ENCODE measurements at places on chromosomes 2 and 18.

- no peak for DNase-seq
Measured at GRCh38 chr2:87401726-87402345, 346.1 kb upstream of the PLGLB2 start.

DNA sequence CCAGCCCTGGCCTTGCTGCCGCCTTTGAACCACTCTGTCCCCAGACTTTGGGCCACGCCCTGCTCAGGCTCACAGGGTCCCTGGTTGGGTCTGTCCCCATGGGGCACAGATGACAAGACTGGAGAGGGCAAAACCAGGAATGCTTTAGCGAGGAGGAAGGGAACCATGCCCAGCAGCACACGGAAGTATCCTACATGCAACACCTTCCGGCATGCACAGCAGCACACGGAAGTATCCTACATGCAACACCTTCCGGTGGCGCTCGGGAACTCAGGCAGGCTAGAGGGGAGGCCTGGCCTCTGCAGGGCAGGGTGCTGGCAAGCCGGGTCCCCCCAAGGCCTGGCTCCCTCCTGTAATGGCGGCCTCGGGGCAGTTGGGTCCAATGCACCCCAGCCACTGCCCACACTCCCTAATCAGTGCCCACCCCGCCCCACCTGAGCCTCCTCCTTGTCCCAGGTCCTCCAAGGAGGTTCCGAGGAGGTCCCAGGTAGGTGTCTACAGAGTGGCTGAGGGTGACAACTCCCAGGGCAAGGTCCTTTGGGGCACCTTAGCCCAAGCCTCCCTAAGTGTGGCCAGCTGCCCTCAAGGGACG lies 33.6 kb upstream of the SNED1 start:
- DNase-seq, result no peak

GRCh38 chr2:205270689-205271088 lies 411.6 kb upstream of the NRP2 start:
- DNase-seq, result no peak

DNA sequence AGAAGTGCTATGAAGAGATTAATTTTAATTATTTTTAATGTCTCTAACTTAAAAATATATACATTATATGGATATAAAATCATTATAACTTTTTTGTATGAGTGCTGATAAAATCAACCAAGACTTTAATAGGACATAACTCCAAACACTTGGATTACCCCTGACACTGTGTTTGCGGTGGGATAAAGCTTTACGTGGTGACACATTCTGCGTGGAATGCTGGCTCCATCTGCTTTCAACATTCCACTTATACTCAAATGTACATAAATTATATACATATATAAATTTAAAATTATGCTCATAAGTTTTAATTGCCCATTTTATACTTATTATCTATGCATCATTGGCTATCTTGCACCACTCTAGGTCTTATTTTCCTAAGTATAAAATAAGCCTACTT lies 30.5 kb downstream of the LINC00305 start:
- no peak for DNase-seq

Measured in NCI-H2171 treated with DMSO at 0.1 percent for 48 hours (cell line).